ENCODE measurements at places on chromosomes 6 and 20. TPM values are rescaled to one million over a fixed set of nuclear protein-coding genes. Genes with fewer than 3 reads are reported as not detected.

OR2H1 gene
- total RNA-seq: not detected

CLDN20 gene
- total RNA-seq: not detected

SLC17A2 gene
- total RNA-seq: not detected

DNA sequence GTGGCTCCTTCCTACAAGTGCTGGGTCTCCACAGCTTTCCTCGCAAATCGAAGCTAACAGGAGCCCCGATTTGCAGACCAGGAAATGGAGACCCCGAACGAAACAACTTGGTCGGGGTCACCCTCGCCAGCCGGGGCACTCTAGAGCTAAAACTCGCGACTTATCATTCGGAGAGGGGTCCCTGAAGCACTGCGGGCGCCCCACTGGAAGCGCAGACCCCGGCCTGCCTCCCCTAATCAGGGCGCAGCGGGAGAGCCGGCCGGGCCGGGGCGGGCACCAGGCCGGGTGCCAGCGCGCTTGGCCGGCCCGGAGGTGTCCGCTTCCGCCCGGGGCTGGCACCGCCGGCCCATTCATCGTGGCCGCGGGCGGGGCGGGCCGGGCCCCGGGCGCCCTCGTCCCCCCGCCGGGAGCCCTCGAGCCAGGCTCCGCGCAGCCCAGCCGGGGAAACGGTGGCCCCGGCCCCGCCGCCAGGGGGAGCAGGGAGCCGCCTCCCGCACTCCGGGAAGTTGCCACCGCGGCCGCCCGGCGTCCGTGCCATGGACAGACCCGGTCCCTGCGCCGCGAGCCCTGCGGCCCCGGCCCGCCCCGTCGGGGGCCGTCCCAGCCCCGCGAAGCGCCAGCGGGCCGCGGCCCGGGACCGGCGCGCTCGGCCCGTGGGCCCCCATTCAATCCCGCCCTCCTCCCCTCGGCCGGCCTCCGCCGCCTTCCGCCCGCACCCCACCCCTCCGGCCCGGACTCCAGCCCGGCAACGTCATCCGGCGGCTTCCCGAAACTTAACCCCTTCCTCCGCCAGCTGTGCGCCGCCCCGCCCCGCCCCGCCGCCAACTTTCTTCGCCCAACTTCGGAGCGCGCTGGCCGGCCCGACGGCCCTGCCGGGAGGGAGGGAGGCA, 961 bp downstream of the RRBP1 start:
- H3K4me3 ChIP-seq: peak overlapping the region; percentile 92
- no peaks in the 10 kb centered on the region for H3K27me3 ChIP-seq
- peak overlapping the region; percentile 97 for H3K27ac ChIP-seq
- peak; percentile 87 for DNase-seq

- no peak overlapping the region for H3K27ac ChIP-seq
- H3K36me3 ChIP-seq: no peaks in the 10 kb centered on the region
- peak; percentile 88 for DNase-seq
- H3K27me3 ChIP-seq: no peaks in the 10 kb centered on the region
- no peaks in the 10 kb centered on the region for H3K4me1 ChIP-seq
Observed at GRCh38 chr20:5504061-5504739, 187.4 kb upstream of the PROKR2 start.

DNA sequence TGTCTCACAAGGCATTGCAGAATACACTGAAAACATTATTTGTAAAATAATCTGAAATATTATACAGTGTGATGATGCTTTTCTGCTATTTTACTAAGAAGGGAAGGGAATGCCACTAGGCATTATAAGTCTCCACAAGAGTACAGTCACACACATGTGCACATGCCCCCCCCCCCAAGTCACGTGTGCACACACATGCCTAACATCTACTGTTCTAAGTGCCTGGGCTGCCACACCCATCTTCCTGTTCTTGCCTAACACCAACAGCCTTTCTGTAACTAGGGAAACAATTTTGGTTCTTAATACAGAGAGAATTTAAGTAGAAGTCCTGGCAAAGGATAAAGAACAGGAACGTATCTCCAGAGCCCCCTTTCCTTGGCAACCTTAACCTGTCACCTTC, 58.2 kb upstream of the BCLAF1 start:
- no peak overlapping the region for H3K4me3 ChIP-seq
- DNase-seq: no peak
- no peaks in the 10 kb centered on the region for H3K4me1 ChIP-seq
- H3K36me3 ChIP-seq: peaks cover 3% of the 10 kb centered on the region
- no peaks in the 10 kb centered on the region for H3K27me3 ChIP-seq

DNA sequence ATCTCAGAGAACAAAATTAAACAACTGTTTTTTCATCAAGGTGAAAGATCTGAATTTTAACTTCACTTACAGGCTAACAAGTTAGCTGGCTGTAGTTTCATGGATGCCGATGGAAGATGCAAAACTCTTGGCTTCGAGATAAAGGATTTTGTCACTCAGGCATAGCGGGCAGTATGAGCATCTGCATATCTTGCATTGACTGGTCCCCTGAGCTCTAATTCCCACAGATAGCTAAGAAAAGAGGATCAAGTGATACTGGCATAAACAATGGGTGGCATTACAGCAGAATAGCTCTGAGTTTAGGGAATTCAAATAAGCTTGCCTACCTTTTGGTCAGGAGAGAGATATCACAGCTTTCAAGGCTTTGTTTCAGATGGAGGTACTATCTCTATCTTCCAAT, 1.8 kb upstream of the CLVS2 start:
- H3K4me1 ChIP-seq: peaks cover 7% of the 10 kb centered on the region
- H3K27me3 ChIP-seq: no peaks in the 10 kb centered on the region
- no peak overlapping the region for H3K4me3 ChIP-seq
- no peak for DNase-seq

GRCh38 chr6:33008944-33009861, at the start of gene HLA-DOA:
TSS of gene HLA-DOA (minus strand) at chr6:33009591.
- peaks cover 14% of the 10 kb centered on the region for H3K4me1 ChIP-seq
- no peaks in the 10 kb centered on the region for H3K36me3 ChIP-seq
- H3K27me3 ChIP-seq: no peaks in the 10 kb centered on the region
- no peak for DNase-seq
- H3K4me3 ChIP-seq: peak within 1 kb of the TSS; percentile 53

- no peak overlapping the region for H3K4me3 ChIP-seq
- no peaks in the 10 kb centered on the region for H3K27me3 ChIP-seq
- no peak for DNase-seq
- no peaks in the 10 kb centered on the region for H3K36me3 ChIP-seq
- no peaks in the 10 kb centered on the region for H3K4me1 ChIP-seq
Observed at GRCh38 chr6:151589667-151590066, 95.8 kb downstream of the CCDC170 start.

GRCh38 chr6:4345543-4345942, 210.2 kb upstream of the ECI2 start:
- no peaks in the 10 kb centered on the region for H3K36me3 ChIP-seq
- H3K27ac ChIP-seq: no peak overlapping the region
- no peak for DNase-seq
- no peak overlapping the region for H3K4me3 ChIP-seq
- no peaks in the 10 kb centered on the region for H3K27me3 ChIP-seq
- peaks cover 5% of the 10 kb centered on the region for H3K4me1 ChIP-seq

GRCh38 chr6:137094411-137095008, 49.7 kb upstream of the IL20RA start:
- no peak overlapping the region for H3K27ac ChIP-seq
- no peak overlapping the region for H3K4me3 ChIP-seq
- no peaks in the 10 kb centered on the region for H3K27me3 ChIP-seq
- H3K36me3 ChIP-seq: no peaks in the 10 kb centered on the region
- DNase-seq: peak; percentile 31

- no peaks in the 10 kb centered on the region for H3K27me3 ChIP-seq
- H3K27ac ChIP-seq: peak overlapping the region; percentile 74
- peak; percentile 29 for DNase-seq
Observed at GRCh38 chr6:35311390-35312075, 13.9 kb downstream of the DEF6 start.

GRCh38 chr6:53139841-53140413, 8.7 kb downstream of the GCM1 start:
- no peaks in the 10 kb centered on the region for H3K4me1 ChIP-seq
- no peak overlapping the region for H3K4me3 ChIP-seq
- no peaks in the 10 kb centered on the region for H3K27me3 ChIP-seq
- H3K27ac ChIP-seq: no peak overlapping the region
- no peak for DNase-seq

DNA sequence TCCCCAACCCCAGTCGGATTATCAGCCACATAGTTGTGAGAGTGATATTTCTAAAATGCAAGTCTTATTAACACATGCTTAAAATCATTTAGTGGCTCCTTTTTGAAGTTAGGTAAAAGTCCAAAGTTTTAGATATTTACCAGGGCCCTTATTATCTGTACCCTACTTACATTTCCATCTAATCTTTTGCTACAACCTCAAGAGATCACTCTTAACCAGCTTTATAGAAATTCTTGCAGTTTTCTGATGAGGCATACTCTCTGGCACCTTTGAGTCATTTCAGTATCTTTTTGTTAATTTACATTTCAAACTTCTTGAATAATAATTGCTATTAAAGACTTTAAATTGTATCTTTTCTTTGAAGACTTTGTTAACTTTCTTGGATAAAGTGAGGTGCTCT, 453.3 kb downstream of the RFPL4B start:
- no peak overlapping the region for H3K27ac ChIP-seq
- no peak for DNase-seq
- H3K4me1 ChIP-seq: no peaks in the 10 kb centered on the region
- H3K4me3 ChIP-seq: no peak overlapping the region
- H3K36me3 ChIP-seq: no peaks in the 10 kb centered on the region

- no peak overlapping the region for H3K4me3 ChIP-seq
- no peaks in the 10 kb centered on the region for H3K4me1 ChIP-seq
- H3K27ac ChIP-seq: no peak overlapping the region
- no peak for DNase-seq
- no peaks in the 10 kb centered on the region for H3K36me3 ChIP-seq
- H3K27me3 ChIP-seq: no peaks in the 10 kb centered on the region
Observed at GRCh38 chr6:6788394-6789032, 200.0 kb downstream of the LY86 start.

All from upper lobe of left lung (tissue), 6 donors.